ENCODE measurements at places on chromosomes 7 and 10. TPM values are rescaled to one million over a fixed set of nuclear protein-coding genes. Genes with fewer than 3 reads are reported as not detected.
A peak's percentile ranks its signal among the peaks of the same experiment; 100 is the strongest.

DNA sequence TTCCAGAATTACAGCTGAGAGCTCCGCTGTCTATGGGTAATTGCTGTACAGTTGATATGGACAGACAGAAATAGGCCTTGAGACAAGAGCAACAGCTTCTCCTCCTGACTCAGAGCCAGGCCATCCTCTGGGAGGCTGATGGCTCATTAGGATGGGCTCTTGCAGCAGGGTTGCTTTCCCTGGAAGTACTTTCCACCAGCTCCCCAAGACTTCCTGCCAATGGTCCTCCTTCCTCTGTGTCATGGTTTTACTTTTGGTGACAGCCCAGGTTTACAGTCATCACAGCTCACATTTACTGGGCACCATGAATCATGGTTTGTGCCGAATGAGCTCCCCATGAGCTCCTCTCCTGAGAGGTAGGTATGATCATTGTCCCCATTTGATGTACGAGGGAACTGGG, 131.8 kb downstream of the HECW1 start:
- H3K27me3 ChIP-seq = no peaks in the 10 kb centered on the region
- H3K4me1 ChIP-seq = no peaks in the 10 kb centered on the region
- no peaks in the 10 kb centered on the region for H3K36me3 ChIP-seq
- H3K4me3 ChIP-seq = no peak overlapping the region
- DNase-seq = no peak
- H3K27ac ChIP-seq = no peak overlapping the region

GRCh38 chr10:34835908-34836508, 20.9 kb upstream of the PARD3 start:
- no peak for DNase-seq
- no peak overlapping the region for H3K4me3 ChIP-seq
- H3K4me1 ChIP-seq = no peaks in the 10 kb centered on the region

GRCh38 chr10:782751-783648, 93.5 kb upstream of the DIP2C start:
- no peaks in the 10 kb centered on the region for H3K36me3 ChIP-seq
- no peak overlapping the region for H3K27ac ChIP-seq
- H3K27me3 ChIP-seq = peaks cover 3% of the 10 kb centered on the region
- DNase-seq = no peak

- H3K4me3 ChIP-seq = no peak overlapping the region
- H3K27ac ChIP-seq = no peak overlapping the region
- no peaks in the 10 kb centered on the region for H3K36me3 ChIP-seq
- no peak for DNase-seq
- no peaks in the 10 kb centered on the region for H3K27me3 ChIP-seq
- no peaks in the 10 kb centered on the region for H3K4me1 ChIP-seq
These were observed 288.0 kb downstream of the PTPRN2 start for GRCh38 chr7:158299607-158300006.

DNA sequence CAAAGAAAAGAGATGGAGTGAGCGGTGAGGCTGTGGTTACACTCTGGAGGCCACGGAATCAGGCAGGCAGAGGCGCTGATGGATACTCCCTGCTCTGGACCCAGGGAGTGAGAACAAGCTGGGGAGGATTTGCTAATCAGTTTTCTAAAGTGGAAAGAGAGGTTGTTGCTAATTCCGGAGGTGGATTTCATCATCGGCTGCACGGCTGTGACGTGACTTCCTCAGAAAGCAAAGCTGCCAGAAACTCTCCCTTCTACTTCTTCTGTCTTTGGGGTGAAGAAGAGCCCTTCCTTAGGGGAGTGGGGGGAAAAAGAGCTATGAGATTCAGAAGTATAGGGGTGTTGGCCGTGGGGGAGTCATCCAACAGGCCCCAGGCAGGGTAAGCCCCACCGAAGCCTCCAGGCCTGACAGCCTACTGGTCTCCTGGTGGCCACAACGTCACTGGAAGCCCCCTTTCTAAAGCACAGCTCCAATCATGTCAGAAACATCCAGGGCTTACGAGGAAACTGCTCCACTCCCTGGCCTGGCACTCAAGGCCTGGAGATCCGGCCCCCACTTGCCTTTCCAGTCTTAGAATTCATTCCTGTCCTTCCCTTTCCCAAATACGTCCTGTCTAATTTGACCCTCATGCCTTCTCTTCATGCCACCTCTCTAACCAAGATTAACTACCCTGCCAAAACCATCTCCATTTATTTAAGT, 114.5 kb downstream of the HIP1 start:
- no peak for DNase-seq
- H3K36me3 ChIP-seq = no peaks in the 10 kb centered on the region
- no peaks in the 10 kb centered on the region for H3K27me3 ChIP-seq
- peak overlapping the region; percentile 6 for H3K27ac ChIP-seq
- H3K4me3 ChIP-seq = no peak overlapping the region

- no peaks in the 10 kb centered on the region for H3K27me3 ChIP-seq
- H3K36me3 ChIP-seq = peaks cover 10% of the 10 kb centered on the region
- H3K27ac ChIP-seq = peak overlapping the region; percentile 21
- no peak overlapping the region for H3K4me3 ChIP-seq
- H3K4me1 ChIP-seq = peaks cover 18% of the 10 kb centered on the region
These were observed 11.9 kb upstream of the LRRC27 start for GRCh38 chr10:132319853-132320653.

DNA sequence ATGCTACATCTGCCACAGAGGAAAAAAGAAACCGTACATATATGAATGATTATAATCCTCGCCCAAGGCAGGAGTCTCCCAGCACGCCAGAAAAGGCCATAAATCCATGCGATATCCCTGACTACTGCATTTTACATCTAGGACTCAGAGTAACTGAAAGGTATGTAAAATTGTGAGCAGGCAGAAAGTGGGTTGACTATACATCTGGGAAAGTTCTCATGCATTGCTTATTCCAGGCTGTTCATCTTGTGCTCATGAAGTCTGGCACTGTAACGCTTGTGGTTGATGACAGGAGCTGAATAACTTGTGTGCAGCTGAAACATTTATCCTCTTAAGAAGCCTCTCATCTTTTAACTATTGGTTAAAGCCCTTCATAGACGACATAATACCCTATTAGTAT, 193.4 kb upstream of the STEAP4 start:
- no peaks in the 10 kb centered on the region for H3K36me3 ChIP-seq
- DNase-seq = no peak

DNA sequence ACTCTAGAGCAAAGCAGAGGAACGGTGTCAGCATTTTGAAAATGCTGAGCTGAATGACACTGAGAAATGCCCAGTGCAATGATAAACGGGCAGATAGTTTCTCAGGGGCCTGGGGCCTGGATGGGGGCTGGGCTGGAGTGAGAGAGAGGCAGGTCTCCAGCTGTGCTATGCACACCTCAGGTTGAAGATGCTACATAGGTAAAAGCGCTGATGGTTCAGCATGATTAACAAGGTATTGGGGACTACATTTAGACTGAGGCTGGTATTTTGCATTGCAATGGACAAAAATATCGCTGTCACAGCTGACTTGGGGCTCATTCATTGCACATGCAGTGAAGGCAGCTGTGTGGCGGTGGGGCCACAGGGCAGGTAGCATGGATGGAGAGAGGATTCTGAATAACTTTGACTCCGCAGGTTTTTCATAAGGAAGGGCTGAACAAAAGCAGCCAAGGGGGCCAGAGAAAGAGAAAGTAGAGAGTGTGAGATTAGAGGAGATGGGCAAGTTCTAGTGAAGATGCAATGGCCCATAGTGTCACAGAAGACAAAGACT, 290.8 kb upstream of the ZNF32 start:
- no peak overlapping the region for H3K27ac ChIP-seq
- no peak overlapping the region for H3K4me3 ChIP-seq
- H3K27me3 ChIP-seq = peaks cover 5% of the 10 kb centered on the region

DNA sequence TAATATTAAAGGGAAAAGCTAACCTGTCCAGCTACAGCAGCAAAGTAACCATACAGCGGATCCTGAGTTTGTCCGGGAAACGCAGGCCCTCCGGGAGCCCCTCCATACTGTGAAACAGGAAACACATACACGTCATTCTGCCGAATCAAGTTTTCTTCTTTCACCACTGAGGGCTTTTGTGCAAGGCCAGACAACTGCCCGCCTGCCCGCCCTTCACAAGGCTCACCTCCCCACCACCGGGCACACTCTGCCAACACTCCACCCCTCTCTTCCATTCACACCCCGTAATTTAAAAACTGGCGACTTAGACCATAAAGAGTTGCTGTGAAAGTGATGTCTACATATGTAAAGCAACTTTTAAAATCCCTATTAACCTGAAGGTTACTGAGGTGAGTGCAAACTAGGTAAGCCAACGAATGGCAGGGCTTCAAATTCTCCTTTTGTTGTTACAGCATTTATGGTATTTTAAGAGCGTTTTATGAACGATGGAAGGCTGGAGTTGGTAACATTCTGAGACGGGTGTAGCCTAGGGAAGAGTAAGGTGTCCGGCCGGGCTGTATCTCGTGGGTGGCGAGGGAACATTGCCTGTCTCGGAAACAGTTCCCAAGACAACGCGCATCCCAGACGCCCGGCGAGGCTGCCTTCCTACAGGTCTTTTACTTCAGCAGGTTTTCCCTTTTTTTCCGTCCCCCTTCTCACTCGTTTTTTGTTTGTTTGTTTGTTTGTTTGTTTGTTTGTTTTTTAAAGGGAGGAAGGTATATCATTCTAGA, 817 bp downstream of the SRI start:
- DNase-seq = peak; percentile 20
- peak overlapping the region; percentile 95 for H3K27ac ChIP-seq
- peaks cover 3% of the 10 kb centered on the region for H3K27me3 ChIP-seq

DNA sequence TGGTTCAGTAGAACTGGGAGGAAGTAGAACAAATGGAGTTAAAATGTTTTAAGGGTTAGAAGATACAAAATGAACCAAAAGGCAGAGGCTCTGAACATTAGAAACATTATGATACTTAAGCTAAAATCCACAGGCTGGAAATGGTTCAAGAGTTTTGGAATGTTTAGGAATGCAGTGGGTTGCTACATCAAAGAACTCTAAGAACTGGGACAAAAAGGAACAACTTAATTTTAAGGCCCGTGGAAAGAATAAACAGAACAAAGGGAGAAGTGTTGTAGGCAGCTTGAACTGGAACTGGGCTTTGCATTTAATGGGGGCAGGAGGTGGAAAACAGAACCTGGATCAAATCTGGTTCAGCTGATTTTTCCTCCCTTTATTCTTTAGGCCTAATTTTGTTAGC, 3.5 kb upstream of the C7orf25 start:
- peaks cover 56% of the 10 kb centered on the region for H3K4me1 ChIP-seq
- no peaks in the 10 kb centered on the region for H3K27me3 ChIP-seq
- no peak overlapping the region for H3K27ac ChIP-seq
- H3K36me3 ChIP-seq = peaks cover 46% of the 10 kb centered on the region
- H3K4me3 ChIP-seq = no peak overlapping the region

The OR6B1 gene
- total RNA-seq = not detected

The KLF14 gene
- total RNA-seq = not detected

The NANOS1 gene
- total RNA-seq = 1.0 TPM

All from activated T-helper 1 cell treated with anti-CD3 and anti-CD28 coated beads, Interleukin-12 subunit alpha, Interleukin-12 subunit beta, Interleukin-2, Interleukin-4 antibody, amounts not matched to agents 30 ng/mL and 10 ng/mL and 1 ng/mL, durations not matched to agents 14 hours and 24 hours and 36 hours (primary cell).